ENCODE measurements at places on chromosomes 4 and X. TPM values are rescaled to one million over a fixed set of nuclear protein-coding genes. Genes with fewer than 3 reads are reported as not detected.

- DNase-seq, result no peak
Observed at GRCh38 chr4:23844961-23845360, 44.9 kb downstream of the PPARGC1A start.

DNA sequence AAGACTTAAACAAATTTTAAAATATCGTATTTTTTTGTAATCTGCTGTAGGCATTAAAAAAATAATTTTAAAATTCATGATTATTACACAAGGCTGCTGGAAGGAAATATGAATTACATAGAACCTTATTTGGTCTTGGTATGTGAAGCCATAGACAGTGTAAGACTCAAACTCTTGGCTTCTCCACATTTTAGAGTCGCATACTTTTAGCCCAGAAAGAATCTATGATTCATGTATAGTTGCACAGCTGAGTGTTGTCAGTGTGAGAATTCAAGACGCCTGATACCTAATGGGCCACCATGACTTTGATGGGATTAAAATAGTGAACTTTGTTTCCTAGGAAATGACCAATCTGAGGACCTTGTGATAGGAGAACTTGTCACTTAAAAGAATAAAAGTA lies 1.4 kb downstream of the INTU start:
- no peak for DNase-seq

GRCh38 chr4:11004818-11005217 lies 320.2 kb upstream of the CLNK start:
- no peak for DNase-seq

DNA sequence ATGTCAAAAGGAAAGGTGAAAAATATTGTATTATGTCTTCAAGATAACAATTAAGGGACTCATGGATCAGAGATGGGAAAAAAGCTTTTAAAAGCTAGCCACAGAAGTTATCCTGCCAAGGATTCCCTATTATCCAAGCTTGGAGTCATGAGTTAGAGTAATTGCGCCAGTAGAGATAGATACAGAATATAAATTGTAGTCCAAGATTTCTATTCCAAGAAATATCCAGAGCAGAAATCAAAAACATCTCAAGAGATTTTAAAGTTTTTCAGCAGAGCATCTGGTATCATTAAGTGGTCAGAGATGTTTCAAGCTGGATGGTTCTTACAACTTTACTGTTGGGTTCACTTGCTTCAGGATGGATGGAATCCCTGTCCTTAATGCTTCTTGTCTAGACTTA lies 186.7 kb downstream of the PCDH18 start:
- no peak for DNase-seq

GRCh38 chr4:114349543-114350175 lies 248.9 kb upstream of the UGT8 start:
- no peak for DNase-seq

DNA sequence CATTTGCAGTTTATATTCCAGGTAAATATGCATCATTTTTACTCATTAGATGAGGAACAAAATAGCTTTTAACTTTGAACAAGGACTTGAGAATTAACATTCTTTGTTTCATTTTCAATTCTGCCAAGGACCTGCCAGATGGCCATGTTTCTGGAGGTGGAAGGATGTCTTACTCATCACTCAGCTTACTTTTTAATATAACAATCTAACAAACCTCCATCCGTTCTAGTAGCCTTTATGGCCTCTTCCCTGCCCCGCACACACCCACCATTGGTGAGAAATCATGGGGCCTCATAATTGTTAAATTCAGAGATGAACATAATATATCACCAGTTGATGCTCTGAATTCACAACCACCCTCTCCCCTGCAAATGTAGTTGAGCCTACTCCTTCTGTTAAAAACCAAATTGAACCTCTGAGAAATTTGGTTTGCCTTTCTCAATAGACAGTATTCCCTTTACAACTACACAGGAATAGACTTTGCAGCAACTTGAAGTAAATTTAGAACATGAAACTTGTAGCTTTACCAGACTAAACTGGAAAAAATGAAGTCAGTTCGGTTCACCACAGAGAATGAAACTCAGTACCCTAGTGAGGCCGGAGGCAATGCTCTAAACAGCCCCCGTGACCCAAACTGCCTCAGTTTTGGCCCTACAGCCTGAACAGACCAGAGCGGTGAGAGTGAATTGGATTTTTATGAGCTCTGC lies 50.1 kb upstream of the ACSL4 start:
- DNase-seq, result no peak

- DNase-seq, result no peak
Observed at GRCh38 chr4:120447774-120448173, 381.1 kb upstream of the MAD2L1 start.

DNA sequence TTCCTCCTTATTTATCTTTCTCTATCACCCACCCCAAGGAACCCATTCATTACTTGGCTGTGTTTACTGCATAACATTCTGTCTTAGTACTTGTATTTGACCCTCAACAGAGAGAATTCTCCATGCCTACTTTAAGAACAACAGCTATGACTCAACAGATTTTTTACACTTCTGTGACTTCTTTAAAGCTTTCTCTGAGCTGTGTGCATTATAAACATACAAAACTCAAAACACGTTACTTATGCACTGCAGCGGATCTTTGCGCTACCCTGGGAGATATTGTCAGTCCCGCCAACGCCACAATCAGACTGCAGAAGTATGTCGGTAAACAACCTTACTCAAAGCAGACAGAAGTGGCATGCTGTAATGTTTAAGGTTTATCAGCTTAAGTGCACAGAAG lies 35.1 kb downstream of the PRKX start:
- DNase-seq, result no peak

DNA sequence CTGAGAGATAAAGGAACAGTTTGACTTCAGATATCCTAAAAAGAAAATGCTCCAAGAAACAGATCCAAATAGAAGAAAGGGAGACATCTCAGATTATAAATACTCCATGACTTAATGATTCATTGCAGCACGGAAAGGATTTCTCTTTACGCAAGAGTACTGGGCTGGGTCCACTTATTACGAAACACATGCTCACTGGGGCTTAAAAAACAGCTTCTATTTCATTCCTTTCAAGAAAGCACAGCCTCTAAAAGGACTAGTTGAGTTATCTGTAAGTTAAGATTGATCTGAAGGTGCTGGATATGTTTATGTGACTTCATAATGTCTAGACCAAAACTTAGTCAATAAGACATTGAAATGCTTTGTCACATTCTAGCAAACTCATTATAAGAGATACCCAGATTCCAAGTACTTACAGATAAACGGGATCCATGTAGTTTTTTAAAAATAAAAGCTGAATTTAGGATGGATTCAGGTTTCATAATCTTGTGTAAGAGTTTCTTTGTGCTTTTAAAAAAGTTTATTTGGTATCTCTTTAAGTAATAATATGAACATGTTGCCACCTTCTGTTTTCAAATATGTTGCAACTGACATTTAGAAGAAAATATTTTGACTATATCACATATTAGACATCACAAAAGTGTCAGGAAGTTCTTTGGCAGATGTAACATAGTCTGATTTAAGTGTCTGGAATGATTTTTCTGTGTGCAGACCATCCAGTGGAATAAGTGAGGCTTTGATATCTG lies 109.5 kb upstream of the MYOZ2 start:
- DNase-seq, result no peak

GRCh38 chr4:173880897-173881296 lies 350.9 kb upstream of the HAND2 start:
- no peak for DNase-seq

GRCh38 chr4:52659722-52660261 lies 691 bp upstream of the USP46 start:
- DNase-seq, result no peak

DNA sequence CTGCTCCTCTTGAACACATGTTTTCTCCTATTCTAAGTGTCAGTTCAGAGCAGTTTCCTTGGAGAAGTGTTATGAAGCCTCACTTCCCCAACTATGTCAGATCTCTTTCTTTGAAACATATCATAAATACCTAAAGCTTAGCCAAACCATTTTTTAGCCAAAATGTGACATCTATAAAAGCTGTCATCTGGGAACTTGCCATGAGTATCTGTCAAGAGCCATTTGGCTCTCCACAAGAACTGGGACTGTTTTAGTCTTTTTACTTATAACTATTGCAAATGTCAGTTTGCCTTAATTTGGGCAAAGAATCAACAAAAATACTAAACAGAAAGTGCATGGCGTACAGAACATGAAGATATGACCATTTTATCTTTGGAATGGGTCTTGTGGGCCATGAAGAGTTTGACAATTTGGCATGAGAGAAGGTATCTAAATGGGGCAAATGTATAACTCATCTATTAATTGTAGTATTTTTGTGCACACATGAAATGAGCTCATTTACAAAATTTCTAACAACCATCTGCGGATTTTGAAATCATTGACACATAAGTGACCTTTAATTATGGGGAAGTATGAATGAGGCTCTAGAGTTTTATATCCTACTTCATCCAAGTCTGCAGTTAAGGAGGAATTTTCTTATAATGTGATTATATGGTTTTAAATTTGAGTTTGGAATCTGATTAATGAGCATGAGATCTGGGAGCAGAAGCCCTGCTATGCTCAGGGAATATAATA lies 129.1 kb upstream of the PACRGL start:
- no peak for DNase-seq

DNA sequence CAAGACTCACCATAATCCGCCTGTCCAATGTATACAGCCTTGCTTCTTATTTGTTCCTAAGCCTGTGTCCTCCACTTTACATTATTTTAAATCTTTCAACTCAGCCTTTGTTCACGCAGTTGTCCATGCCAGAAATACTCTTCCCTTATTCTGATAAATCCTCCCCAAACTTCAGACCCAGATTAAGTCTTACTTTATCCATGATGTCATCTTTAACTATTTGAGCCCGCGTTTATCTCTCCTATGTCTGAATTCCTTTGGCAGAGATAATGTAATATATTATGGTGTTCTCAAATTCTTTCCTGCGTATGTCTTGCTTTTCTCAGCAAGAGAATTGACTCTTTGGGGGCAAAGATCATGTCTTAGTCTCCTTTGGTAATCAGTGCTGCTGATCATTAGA lies 129.6 kb downstream of the LUZP4 start:
- no peak for DNase-seq

DNA sequence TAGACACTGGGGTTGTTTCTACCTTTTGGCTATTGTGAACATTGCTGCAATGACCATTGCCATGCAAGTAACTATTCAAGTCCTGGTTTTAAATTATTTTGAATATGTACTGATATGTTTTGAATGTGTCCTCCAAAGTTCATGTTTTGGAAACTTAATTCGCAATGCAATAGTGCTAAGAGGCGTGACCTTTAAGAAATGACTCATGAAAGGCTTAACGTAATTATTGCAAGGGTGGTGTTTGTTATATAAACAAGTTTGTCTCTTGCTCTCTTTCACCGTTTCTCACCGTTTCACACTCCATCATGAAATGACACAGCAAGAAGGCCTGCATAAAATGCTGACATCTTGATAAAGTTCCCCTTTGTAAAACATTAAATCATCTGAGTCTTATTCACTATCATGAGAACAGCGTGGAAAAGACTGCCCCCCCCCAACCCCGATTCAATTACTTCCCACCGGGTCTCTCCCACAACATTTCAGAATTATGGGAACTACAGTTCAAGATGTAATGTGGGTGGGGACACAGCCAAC lies 506.9 kb upstream of the FAM47C start:
- no peak for DNase-seq

DNA sequence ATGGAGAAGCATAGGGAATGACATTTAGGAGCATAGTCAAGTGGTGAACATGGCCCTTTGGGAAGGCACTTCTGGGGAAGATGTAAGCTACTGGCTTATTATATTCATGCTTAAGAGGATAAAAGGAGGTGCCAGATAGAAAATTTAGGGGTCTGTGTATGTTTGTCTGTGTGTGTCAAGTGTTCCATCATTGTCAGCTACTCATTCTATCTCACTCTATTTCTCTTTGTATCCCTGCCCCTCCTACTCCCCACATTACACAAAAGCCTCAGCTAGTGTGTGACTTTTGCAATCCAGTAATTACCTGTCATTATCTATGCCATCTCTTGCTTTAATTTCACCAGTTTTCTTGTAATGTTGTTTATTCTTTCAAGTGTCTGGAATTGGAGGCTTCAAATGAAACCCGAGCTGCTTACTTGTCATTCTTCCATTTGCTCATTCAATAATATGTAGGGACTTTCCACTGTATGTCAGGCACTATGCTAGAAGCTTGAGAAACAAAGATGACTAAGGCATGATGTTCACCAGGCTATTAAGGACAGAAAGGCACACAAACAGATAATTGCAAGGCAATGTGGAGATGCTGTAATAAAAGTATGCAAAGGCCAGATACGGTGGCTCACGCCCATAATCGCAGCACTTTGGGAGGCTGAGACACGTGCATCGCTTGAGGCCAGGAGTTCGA lies 229.8 kb upstream of the TEX13C start:
- DNase-seq, result no peak

DNA sequence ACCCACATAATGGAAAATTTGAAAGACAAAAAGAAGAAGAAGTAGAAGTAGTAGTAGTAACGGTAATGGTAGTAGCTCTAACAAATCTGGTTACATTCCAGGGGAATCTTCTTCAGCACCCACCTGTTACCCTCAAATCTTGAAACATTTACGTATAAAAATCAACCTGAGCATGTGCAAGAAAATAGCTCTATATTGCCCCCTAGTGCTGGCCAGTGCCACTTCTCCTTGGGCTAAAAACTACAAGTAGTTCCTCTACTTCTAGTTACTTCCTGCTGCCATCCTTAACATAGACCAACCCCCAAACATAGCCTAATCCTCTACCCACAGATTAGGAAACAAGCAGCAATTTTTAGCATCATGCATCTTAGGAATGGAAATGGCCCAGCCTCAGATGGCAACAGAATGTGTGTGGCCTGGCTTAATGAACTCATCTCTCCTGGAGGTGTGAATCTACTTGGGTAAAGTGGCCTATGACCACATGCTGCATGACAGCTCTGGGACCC lies 3.1 kb downstream of the PDGFC start:
- peak; percentile 51 for DNase-seq

DNA sequence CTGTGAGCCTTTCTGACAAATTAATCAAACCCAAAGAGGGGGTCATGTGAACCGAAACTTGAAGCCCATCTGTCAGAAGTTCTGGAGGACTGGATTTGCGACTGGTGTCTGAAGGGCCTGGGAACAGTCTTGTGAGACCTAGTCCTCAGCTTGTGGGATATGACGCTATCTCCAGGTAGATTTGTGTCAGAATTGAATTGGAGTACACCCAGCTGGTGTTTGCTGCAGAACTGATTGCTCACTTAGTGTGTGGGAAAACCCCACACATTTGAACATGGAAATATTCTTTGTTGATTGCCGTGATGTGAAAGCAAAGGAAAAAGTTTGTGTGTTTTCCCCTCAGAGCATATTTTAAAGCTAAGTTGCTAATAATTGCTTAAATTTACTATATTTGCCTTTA lies 30.3 kb upstream of the TMSB15B start:
- no peak for DNase-seq

CLIC2 gene
- 0.79 TPM for total RNA-seq

FRMD7 gene
- total RNA-seq, result not detected

EVC gene
- 0.69 TPM for total RNA-seq

PAGE5 gene
- total RNA-seq, result not detected

ZAR1 gene
- not detected for total RNA-seq

CT45A10 gene
- not detected for total RNA-seq

TMEM271 gene
- total RNA-seq, result not detected

CRMP1 gene
- total RNA-seq, result 0.12 TPM

TCP11X2 gene
- total RNA-seq, result not detected

Data from activated CD4-positive, alpha-beta T cell treated with anti-CD3 and anti-CD28 coated beads, Interleukin-2, amount 10 ng/mL, durations not matched to agents 7 days and 5 days (primary cell).